ENCODE measurements at places on chromosomes 2 and 18. TPM values are rescaled to one million over a fixed set of nuclear protein-coding genes. Genes with fewer than 3 reads are reported as not detected.

DNA sequence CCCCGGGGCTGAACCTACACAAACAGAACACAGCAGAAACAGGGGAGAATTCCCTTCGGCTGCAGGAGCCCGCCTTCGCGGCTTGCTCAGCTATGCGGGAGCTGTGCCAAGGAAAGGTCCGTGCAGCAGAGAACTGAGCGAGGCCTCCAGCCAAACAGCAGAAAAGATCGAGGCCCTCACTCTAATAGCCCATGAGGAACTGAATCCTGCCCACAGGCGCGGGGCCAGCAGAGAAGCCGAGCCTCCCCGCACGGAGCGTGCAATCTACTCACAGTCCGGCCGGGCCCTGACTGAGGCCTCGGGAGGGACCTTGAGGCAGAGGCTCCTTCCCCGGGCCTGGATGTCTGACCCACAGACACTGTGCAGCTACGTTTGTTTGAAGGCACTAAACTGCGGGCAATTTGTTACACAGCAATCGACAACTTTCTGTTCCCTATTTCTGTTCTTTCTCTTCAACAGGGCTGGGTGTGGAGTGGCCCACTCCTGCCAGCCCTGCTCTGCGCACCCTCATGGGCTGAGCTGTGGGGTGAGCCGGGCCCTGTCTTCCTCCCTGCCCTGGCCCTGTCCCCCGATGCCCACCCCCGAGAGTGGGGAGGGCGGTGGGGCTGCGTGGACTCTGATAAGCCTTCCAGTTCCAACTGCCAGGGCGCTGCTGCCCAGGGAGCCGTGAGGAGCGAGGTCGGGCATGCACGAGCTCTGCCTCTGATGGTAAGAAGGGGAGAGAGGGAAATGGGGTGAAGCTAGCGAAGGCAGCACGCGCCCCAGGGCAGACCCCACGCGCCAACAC is 13.7 kb downstream of the HES6 start:
- DNase-seq: no peak

DNA sequence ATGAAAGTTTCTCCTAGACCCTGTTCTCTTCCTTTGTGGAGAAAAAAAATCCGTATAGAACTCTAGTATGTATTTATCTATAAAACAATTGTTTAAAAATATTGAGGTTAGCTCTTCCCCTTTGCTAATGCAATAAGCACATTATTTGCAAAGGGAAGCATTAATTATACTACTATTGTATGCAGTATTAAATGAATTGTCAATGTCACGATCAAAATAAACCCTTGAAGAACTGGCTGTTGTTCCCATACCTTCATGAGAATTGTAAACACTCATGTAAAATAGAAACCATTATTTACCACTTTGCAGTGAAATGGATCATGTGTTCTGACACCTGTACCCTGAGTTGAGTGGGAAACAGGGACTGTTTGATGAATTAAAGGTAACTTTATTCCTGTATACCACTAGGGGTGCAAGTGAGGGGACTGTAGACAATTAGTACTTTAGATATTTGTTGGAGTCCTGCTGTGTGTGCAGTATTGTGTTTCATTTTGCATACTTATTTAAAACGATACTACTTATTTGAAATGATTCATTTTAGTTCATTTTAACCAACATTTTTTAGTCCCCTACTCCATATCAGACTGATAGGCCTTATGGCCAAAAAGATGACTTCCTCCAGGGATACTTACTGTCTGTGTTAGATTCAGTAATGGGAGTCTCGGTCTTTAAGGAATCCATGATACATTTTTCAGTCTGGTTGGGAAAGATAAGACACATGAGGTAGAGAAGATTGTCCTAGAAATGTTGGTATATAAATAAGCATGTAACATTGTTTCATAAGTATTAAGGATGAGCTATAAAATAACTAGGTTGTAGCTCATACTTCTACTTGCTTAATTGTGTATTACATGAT is 7.9 kb downstream of the PKP4 start:
- DNase-seq: no peak

The SLC14A1 gene
- total RNA-seq: 2.3 TPM

- DNase-seq: no peak
Observed at GRCh38 chr18:79744625-79745024, 53.1 kb upstream of the KCNG2 start.

- DNase-seq: no peak
Observed at GRCh38 chr2:11427224-11427623, 38.7 kb downstream of the E2F6 start.

DNA sequence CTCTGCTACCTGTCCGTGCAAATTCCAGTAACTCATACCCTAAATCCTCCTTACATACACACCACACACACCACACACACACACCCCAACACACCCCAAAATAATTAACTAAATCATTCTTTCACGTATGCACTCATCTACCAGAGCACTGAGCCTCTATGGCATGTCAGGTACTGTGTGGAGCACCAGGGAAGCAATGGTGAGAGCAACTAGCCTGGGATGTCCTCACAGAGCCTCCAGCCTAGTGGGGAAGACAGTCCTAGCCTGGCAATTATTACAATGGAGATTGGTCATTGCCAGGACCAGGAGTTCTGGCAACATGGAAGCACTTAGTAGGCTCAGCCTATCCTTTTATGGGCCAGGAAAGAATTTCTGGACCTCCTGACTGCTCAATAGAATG is 72.7 kb upstream of the LCLAT1 start:
- DNase-seq: no peak

DNA sequence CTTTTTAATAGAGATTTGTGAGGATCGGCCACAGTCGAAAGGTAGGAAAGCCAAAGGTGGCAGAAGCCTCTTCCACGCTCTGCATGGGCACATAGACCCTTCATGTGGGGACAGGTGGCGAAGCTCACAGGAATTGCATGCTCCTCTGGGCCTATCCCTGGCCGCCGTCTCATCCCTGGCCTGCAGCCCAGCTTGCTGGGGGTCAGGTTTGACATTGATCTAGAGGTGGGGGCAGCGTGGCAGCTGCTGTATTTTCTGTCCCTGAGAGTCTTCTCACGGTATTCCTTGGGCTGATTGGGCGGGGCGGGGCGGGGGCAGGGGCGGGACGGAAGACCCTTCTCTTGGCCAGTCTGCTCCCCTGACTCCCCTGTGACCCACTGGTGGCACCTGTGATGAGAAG is 48.9 kb downstream of the STK25 start:
- DNase-seq: no peak

DNA sequence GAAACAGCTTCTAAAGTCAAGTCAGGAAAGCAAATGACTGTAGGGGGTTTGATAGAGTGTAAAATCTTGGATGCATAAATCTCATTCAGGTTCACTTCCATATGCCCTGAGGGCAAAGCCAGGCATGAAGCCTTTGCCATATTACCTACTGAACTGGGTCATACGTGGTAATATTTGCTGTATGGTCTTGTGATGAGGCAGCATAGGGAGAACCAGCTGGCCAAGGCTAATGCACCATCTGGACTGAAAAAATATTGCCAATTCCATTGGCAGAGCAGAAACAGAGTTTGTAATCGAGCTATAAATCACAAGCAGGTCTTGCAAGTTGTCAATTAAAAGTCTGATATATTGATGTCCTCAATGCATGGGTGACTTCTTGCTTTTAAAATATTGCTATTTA is 243.8 kb downstream of the ERBB4 start:
- no peak for DNase-seq

GRCh38 chr18:40553029-40553428 is 1402.0 kb upstream of the PIK3C3 start:
- no peak for DNase-seq

The MAP3K19 gene
- not detected for total RNA-seq

The RUFY4 gene
- total RNA-seq: not detected

GRCh38 chr2:30949435-30949834 is 142.2 kb upstream of the CAPN13 start:
- no peak for DNase-seq

The NPC1 gene
- total RNA-seq: 87.6 TPM

GRCh38 chr2:235661167-235661937 is 167.5 kb downstream of the AGAP1 start:
- DNase-seq: no peak

DNA sequence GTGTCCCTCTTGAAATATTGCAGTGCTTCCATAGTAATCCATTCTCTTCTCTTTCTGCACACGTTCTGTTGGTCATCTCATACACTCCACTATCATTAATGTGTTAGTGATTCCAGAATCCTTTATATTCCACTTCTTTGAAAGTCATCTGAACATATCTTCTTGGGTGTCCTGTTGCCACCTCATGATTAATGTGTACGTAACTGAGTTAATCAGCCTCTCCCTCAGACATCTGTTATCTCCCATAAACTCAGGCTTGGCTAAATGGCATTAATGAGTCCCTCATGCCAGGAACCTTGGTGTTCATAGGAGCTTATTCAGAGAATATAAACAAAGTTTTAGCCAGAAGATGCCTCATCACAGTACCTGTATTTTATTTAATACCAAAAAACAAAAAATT is 126.4 kb downstream of the NCOA1 start:
- DNase-seq: no peak

GRCh38 chr18:54257015-54257414 is 12.3 kb upstream of the POLI start:
- DNase-seq: no peak

The NETO1 gene
- not detected for total RNA-seq

DNA sequence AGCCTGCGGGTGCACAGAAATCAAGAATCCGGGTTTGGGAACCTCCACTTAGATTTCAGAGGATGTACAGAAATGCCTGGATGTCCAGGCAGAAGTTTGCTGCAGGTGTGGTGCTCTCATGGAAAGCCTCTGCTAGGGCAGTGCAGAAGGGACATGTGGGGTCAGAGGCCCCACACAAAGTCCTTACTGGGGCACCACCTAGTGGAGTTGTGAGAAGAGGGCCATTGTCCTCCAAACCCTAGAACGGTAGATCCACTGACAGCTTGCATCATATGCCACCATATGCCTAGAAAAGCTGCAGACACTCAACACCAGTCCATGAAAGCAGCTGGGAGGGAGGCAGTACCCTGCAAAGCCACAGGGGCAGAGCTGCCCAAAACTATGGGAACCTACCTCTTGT is 833.0 kb downstream of the TMEM182 start:
- DNase-seq: no peak

- no peak for DNase-seq
Observed at GRCh38 chr2:221334481-221335218, 237.5 kb downstream of the EPHA4 start.

DNA sequence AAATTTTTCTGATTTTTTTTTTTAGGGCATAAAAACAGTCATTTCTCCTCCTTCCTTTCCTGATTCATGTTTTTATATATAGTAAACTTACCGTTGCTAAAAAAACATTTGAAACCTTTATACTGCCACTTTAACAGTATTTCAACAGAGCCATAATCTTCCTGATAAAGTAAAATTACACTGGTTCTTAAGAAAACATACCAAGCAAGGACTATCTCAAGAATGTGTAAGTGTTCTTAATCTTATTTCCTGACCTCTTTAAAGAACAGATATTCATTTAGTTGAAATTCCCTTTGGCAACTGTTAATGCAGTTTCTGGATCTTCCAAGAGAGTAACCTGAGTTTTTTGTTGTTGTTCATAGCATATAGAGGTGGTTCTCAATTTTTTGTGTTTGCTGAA is 26.6 kb upstream of the COLEC12 start:
- no peak for DNase-seq

- peak; percentile 8 for DNase-seq
Observed at GRCh38 chr2:239688122-239688681, 287.4 kb upstream of the HDAC4 start.

DNA sequence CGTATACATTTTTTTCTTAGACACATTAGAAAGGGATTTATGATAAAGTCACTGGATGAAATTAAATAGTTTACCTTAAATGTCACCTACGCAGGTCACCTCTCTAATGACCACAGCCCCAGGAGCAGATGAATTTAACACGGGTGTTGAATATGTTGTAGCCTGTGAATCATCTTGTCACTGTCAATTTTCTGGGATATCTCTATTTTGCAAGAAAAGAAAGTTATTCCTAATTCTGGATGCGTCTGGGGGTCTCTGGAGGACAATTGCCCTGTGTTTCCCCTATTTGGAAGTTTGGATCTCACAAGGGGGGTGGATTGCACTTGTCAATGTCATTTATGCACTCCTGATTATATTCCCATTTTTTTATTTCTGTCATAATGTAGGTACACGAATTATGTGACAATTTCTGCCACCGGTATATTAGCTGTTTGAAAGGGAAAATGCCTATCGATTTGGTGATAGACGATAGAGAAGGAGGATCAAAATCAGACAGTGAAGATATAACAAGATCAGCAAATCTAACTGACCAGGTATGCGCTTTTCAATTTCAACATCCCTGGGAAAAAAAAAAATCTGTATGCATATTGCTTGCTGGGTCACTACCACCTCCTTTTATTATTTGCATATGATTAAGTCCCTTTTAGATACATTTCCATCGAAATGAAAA is 7.7 kb downstream of the MEIS1 start:
- no peak for DNase-seq

The POU3F3 gene
- not detected for total RNA-seq

The EHBP1 gene
- total RNA-seq: 23.7 TPM

The NAB1 gene
- 59.7 TPM for total RNA-seq

GRCh38 chr2:239275044-239275685 is 125.7 kb downstream of the HDAC4 start:
- peak; percentile 89 for DNase-seq

GRCh38 chr2:167570370-167570769 is 677.0 kb downstream of the STK39 start:
- no peak for DNase-seq

- peak; percentile 61 for DNase-seq
Observed at GRCh38 chr2:38074058-38074763, 1.7 kb downstream of the CYP1B1 start.

DNA sequence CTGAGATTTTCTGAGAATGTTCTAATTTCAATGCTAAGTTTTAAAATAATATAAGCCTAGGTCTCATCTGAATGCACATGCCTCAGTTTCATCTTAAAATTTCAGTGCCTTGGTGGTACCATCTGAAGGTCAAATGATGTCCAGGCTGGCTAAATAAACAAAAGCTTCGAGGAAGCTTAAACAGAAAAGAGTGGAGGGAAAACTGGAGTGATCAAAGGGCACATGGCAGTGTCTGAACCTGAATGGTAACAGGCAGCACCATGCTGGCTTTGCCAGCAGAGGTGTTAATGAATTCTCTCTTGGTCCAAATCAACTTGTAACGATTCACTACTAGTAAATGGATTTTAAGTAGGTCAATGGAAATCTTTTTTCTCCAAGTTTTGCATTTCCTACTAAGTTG is 158.4 kb upstream of the MEX3C start:
- DNase-seq: no peak

The TBR1 gene
- total RNA-seq: 0.05 TPM

The WNT6 gene
- total RNA-seq: not detected

The CXCR1 gene
- 0.28 TPM for total RNA-seq
